ENCODE measurements at places on chromosomes 2 and 18.

DNA sequence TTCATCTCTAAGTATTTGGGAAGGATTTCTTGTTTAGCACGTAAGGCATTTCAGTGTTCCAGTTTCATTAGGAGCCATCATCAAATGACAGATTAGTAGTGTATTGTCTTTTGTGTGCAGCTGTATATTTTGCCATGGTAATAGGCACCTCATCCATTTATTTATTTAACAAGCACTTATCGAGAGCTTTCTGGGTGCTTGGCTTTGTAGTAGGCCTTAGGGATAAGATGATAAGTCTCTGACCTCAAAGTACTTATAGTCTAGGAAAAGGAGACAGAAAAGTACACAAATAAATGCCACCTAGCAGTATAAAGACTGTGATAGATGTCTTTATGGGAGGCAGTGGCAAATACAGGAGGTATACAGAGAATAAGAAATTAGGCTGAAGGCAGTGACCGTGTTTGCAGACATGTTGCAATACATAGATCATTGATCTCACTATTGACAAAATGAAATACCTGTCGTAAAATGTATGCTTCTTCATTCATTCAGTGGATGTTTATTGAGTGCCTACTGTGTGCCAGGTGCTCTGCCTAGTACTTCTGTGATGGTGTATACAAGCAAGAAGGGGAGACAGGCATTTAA lies 265.9 kb downstream of the SETBP1 start:
- no peak for DNase-seq

- no peak for DNase-seq
Observed at GRCh38 chr2:112137516-112138158, 548 bp upstream of the FBLN7 start.

DNA sequence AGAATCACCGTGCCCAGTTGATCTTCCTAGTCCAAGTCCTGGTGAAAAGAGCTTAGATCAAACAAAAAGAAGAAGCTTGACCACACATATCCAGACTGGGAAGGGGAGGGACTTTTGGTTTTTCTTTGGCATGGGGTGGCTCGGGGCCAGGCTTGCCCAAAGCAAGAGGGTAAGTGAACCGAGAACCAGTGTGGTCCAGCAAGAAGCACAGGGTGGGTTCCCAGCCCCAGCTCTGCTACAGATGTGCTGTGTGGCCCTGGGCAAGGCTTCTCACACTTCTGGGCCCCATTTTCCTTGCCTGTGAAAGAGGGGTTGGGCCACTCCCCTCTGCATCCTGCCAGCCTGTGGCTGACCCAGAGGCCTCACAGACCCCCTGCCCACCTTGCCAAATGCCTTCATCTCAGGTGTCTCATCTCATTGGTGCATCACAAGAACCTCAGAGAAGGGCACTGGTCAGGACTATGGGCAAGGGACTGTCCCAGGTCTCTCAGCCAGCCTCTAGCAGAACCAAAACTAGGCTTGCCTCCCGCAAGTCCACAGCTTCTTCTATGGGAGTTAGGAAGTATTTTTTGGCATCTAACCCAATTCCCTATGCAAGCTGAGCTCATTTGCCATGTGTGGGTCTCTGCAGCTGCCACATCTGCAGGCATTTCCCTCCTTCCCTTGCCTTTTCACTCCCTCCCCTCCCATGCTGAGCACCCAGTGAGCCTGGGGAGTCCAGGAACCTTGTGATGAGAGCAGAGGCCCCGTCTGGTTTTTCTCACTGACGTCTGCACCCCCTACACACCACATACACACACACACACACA lies 6.9 kb downstream of the ATP6V1B1 start:
- DNase-seq, result no peak

DNA sequence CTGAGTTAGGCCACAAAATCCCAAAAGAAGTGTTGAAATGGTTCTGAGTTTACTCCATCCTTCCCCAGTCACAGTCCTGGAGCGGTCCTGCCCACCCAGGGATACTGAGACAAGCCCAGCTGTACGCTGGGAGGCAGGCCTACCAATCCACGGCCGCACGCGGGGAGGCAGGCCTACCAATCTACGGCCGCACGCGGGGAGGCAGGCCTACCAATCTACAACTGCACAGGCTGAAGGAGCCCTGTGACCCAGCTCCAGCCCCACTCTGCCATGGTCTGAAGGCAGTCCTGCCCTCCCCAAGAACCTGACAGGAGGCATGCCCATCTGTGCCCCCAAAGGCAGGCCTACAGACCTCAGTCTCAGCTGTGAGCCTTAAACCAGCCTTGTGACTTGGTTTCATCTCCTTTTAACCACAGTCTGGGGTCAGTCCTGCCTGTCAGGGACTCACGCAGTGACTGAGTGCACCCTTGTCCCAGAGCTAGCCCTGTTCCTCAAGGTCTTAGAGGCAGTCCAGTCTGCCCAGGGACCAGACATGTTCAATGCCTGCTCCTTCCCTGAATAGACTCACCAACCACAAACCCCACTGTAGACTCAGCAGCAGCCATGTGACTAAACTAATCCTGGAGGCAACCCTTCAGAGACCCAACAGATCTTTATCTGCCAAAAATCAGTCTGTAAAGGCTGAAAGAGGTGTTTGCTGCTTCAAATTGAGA lies 36.8 kb downstream of the GPC1 start:
- no peak for DNase-seq

- DNase-seq, result no peak
Observed at GRCh38 chr18:32480581-32480980, 9.9 kb upstream of the GAREM1 start.

- DNase-seq, result no peak
Observed at GRCh38 chr2:32424739-32425138, 67.9 kb downstream of the BIRC6 start.

DNA sequence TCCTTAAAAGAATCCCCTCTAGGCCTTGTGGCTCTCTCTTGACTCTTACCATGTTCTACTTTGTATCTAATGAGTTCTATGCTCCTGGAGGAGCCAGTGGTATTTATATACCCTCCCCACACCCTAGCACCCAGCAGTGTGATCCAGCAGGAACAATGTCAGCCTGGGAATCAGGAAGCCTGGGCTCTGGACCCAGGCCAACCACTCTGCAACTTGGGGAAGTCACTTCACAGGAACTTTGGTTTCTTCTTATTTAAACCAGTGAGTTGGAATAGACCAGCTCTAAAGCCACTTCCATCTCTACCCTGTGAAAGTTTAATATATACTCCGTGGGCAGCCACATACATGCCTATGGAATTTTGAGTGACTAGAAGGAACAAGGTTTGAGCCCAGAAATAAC lies 11.6 kb upstream of the SPTBN1 start:
- no peak for DNase-seq

Data from forelimb muscle (tissue), 1 donor.